ENCODE measurements at places on chromosomes 1 and 21.

- peak; percentile 44 for DNase-seq
Observed at GRCh38 chr21:25176637-25177412, 430.5 kb downstream of the MRPL39 start.

DNA sequence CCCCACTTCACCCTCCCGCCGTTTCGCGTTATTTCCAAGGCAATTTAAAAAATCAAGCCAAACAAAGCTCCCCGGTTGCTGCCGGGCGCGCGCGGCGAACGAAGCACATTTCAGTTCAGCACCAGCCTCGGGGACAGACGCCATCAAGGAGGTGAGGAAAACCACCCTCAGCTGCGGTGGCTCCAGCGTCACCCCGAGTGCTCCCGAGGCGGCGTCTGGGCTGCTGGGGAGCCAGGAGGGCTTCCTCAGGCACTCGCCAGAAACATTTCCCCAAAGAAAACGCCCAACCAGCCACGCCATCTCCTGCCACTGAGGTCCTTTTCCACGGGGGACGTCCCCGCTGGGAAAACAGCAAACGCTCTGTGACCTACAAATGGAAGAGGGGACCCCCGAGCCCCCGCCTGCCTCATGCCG lies 623 bp downstream of the GNG4 start:
- peak; percentile 63 for DNase-seq

- DNase-seq: no peak
Observed at GRCh38 chr1:172476218-172476811, 32.4 kb upstream of the PIGC start.

DNA sequence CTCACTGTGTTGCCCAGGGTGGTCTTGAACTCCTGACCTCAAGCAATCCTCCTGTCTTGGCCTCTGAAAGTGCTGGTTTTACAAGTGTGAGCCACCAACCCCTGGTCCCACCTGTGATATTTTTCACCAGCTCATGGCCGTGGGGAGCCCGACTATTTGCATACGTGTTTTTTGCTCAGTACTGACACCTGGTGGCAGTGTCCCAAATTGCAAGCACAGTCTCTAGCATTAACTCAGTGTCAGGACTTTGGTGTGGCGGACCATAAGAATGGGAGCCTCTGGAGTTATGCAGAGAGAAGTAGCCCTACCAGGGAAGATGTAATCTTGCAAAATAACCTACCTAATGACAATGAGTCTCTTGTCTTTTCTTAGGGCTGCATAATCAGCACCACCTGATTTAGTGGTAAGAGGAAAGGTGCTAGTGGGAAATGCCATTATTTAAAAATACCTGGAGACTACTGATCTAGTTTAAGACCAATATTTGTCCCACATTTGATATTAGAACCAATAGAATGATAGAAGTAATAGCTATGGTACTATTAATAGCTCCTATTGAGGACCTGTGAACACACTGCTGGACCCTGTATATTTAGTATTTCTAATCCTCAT lies 305.4 kb downstream of the DISC1 start:
- no peak for DNase-seq

GRCh38 chr1:218249338-218250140 lies 35.6 kb upstream of the RRP15 start:
- no peak for DNase-seq

- DNase-seq: no peak
Observed at GRCh38 chr1:41957568-41957967, 38.8 kb upstream of the HIVEP3 start.

DNA sequence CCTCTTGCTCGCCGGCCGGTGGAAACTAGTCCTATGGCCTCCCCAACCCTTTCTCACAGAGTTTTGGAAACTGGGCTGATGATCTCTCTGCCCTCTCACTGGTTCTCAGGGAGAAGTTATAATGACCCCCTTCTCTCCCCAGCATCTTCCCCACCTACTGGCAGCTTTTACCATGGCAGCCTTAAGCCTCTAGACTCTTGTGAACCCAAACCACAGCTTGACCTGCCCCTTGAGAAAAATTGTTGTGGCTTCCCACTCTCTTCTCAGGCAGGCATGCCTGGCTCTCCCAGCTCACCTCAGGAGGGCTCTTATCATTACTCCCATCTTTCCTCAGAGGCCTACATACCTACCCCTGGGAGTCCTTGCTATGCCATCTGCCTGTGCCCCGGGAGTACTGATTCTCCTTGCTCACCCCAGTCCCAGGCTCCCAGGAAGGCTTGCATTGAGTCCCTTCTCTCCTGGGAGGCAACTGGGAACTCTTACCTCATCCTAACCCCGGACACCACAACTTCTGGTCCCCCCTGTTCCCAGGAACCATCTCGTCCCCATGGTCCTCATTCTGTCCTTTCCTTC lies 1.6 kb downstream of the NSUN4 start:
- DNase-seq: peak; percentile 46

GRCh38 chr1:38693031-38693430 lies 166.5 kb downstream of the RRAGC start:
- DNase-seq: no peak

DNA sequence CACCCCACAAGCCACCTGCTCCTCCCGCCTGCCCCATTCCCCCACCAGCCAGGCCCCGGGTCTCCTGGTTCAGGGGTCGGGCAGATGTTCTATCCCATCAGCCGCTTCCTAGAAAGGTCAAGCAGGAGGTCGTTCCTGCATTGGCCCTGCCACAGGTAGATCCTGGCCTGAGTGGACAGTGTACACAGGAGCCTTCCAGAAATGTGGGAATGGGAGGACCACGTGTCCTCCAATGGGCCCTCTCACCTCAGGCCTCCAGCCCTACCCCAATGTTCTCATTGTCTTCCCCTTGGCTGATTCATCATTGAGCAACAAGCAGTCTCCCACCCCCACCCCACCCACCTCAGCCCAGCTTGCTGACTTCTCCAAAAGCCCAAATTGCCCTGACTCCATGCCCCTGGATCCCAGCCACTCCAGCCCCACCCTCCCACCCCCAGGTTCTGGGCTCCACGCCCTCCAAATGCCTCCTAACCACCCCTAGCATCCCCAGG lies 2.1 kb downstream of the S100A16 start:
- DNase-seq: peak; percentile 20

DNA sequence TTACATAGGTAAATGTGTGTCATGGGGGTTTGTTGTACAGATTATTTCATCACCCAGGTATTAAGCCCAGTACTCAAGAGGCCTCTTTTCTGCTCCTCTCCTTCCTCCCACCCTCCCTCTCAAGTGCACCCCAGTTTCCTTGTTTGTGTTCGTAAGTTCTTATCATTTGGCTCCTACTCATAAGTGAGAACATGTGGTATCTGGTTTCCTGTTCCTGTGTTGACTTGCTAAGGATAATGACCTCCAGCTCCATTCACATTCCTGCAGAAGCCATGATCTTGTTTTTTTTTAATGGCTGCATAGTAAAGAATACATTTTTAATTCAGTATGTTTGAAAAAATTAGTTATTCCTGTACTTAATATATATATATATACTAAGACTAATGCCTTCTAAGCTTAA lies 107.7 kb downstream of the CLDN17 start:
- DNase-seq: no peak

GRCh38 chr1:93685918-93686317 lies 4.3 kb upstream of the BCAR3 start:
- no peak for DNase-seq

DNA sequence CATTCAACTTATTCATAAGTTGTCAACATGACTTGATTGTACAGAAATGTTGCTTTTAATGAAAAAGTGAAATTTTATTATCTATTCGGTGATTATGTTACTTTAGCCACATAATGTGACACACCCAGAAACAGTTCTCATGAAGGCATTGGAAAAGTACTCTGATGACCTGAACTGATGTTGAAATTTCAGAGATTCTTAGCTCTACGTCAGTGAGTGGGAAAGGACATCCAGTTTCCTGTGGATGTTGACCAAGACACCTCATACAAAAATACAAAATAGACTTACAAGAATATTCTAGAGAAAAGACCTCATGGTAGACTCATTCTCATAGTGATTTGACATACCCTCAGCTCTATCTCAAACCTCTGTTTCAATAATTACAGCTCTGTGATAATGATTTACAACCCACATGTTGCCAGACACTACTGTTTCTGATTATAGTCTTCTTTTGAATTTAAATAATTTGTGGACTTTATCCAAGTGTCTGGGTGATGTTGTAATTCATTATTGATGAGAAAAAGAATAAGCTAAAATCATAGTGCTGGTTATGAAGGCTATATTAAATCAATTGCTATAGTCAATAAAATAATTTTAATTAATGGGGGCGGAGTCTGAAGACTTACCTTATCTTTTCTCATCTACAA lies 37.3 kb downstream of the KCNK2 start:
- DNase-seq: no peak

GRCh38 chr1:44405798-44406736 lies 1.0 kb downstream of the RNF220 start:
- no peak for DNase-seq

DNA sequence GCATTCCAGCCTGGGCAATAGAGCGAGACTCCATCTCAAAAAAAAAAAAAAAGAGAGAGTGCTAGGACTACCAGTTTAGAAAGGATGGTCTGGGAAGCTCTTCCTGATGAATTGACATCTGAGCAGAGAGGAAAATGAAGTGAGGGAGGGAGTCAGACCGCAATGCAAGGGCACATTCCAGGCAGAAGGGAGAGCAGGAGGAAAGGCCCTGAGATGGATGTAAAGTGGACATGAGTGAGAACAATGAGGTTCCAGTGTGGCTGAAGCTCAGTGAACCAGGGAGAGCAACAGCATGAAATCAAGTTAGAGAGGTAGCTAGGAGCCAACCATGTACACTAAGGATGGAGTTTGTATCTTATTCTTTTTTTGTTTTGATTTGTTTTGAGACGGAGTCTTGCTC lies 55.9 kb upstream of the SPOCD1 start:
- no peak for DNase-seq

DNA sequence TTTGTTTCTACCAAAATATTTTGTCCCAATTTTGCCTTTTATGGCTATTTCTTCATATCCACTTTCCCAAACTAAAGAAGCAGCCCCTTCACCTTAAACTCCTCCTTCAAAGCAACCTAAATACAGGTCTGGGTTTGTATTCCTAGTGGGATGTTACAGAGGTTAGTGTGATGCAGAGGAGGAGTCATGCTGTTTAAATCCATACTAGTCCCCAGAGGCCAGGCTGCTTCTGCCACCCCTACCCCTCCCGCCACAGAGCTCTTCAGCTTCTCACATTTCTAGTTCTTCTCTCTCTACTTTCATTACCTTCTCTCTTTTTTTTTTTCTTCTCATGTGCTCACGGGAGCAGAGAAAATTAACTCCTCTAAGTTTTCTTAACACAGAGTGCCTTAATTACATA lies 29.3 kb downstream of the SELL start:
- no peak for DNase-seq

DNA sequence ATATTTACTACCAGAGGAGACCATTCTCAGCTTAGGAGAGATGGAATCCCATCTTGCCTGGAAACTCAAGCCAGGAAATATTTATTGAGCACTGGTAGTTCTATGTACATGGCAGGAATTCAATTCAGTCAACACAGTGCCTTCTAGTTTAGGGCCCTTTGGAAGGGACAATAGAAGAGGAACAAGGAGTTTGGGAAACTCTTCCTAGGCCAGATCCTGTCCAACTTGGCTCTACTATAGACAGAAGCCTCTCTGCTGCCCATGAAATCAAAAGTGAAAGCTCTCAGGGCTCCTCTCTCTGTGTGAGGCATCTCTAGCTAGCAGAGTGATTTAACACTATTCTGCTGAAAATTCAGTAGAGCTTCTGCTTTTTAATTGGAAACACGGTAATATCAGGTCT lies 244.6 kb upstream of the MAP1LC3C start:
- DNase-seq: no peak

DNA sequence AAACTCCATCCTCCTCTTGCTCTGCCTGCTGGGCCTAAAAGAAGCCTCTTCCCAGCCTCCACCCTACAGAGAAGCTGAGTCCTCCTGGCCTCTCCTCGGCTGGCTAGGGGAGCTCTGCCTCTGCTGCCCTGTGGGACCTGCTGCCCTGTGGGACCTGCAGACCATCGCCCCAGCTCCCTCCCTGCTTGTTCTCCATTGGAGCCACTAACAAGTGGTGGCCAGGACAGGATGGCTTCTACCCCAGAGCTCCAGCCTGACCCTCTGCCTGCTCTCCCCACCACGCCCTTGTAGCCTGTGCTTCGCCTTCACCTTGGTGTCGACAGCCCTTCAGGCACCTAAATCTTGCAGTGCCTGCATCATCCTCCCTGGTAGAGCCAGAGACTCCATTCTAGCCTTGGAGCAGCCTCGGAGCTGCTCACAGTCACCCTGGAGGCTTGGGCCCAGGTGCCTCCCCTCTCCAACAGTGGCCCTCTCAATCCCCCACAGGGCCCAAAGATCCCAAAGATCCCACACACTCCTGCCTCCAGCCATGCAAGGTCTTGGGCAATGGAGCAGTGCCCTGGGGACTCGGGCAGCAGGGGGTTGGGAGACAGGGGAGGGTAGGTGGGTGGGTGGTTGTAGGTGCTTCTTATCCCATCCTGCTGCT lies 3.0 kb downstream of the EPS8L3 start:
- DNase-seq: no peak

DNA sequence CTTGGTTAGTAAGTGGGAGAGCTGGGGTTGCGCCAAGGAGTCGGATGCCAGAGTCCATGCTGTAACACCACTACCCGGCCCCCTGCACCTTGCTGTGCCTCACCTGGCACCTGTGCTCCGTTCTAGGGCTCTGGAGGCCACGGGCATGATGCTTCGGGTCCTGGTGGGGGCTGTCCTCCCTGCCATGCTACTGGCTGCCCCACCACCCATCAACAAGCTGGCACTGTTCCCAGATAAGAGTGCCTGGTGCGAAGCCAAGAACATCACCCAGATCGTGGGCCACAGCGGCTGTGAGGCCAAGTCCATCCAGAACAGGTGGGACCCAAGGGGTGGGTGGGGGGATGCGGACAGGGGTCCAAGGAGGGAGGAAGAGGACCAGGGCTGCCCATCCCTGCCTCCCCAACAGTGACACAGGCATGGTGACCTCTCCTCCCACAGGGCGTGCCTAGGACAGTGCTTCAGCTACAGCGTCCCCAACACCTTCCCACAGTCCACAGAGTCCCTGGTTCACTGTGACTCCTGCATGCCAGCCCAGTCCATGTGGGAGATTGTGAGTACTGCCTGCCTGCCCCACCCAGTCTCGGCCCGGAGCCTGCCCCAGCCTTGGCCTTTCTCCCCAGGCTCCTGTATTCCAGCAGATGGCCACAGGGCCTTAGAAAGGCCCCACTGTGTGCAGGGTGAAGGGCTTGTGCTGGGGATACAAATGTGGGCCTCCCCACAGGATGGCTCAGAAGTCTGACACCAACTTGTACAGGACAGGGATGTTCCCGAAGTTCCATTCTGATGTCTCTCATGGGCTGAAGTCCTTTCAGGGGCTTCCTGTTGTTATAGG lies 9.6 kb upstream of the HTR6 start:
- no peak for DNase-seq

GRCh38 chr1:172466795-172467407 lies 23.0 kb upstream of the PIGC start:
- no peak for DNase-seq

DNA sequence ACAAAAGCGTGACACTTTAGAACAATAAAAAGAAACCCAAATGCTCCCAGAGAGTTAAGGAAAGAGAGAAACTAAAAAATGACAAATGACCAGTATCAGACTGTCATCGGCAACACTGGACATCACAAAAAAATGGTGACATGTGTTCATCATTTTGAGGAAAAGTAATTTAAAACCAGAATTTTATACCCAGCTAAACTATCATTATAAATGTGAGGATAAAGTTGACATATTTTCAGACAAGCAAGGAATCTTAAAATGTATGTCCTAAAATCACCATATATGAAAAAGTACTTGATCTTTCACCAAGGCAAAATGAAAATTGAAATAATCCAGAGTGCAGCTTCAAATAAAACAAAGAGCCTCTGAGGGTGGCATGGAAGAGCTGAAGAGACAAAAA lies 1.3 kb upstream of the KRTAP10-11 start:
- DNase-seq: no peak

GRCh38 chr1:172320733-172321132 lies 99.8 kb upstream of the C1orf105 start:
- peak; percentile 76 for DNase-seq

Measured in fibroblast of skin of scalp (primary cell).